Ureter (tissue), 1 donor: ENCODE measurements at places on chromosomes 16 and 17. TPM values are rescaled to one million over a fixed set of nuclear protein-coding genes. Genes with fewer than 3 reads are reported as not detected.

The ITGB3 gene
- 13.2 TPM for total RNA-seq

The XAF1 gene
- 55.0 TPM for total RNA-seq

The CORO6 gene
- total RNA-seq = 23.3 TPM

The CDK5R1 gene
- 0.83 TPM for total RNA-seq

The ZNF750 gene
- total RNA-seq = 19.3 TPM

The CCL11 gene
- not detected for total RNA-seq

The EEF2K gene
- total RNA-seq = 52.7 TPM

The MLLT6 gene
- total RNA-seq = 209 TPM

The CHTF8 gene
- total RNA-seq = 133 TPM

The VASN gene
- total RNA-seq = 13.4 TPM

The TP53TG3 gene
- not detected for total RNA-seq

The EPN3 gene
- 70.5 TPM for total RNA-seq

The KIFC3 gene
- 117 TPM for total RNA-seq

The MYO1D gene
- total RNA-seq = 75.8 TPM

The KRTAP3-2 gene
- not detected for total RNA-seq

The TSNAXIP1 gene
- 2.5 TPM for total RNA-seq

The SULT1A4 gene
- 3.3 TPM for total RNA-seq

The MEIOB gene
- not detected for total RNA-seq

The ABCA3 gene
- 10.4 TPM for total RNA-seq

The C1QTNF1 gene
- 108 TPM for total RNA-seq

The CFAP119 gene
- 8.7 TPM for total RNA-seq

The ASB16 gene
- total RNA-seq = 0.36 TPM

The CHST4 gene
- 0.16 TPM for total RNA-seq

The MSI2 gene
- total RNA-seq = 230 TPM

The WSCD1 gene
- total RNA-seq = 3.6 TPM

The GAA gene
- 60.7 TPM for total RNA-seq
